ENCODE measurements at places on chromosomes 13 and 19.

GRCh38 chr13:113902986-113903775, 39.3 kb upstream of the GAS6 start:
- DNase-seq, result no peak

- DNase-seq, result no peak
Observed at GRCh38 chr13:60135344-60135743, 28.4 kb downstream of the DIAPH3 start.

- no peak for DNase-seq
Observed at GRCh38 chr19:50969413-50969760, at the start of gene KLK6. Gene KLK6 (minus strand): TSS chr19:50969591. CDS start chr19:50968104, 1,487 bp downstream.

DNA sequence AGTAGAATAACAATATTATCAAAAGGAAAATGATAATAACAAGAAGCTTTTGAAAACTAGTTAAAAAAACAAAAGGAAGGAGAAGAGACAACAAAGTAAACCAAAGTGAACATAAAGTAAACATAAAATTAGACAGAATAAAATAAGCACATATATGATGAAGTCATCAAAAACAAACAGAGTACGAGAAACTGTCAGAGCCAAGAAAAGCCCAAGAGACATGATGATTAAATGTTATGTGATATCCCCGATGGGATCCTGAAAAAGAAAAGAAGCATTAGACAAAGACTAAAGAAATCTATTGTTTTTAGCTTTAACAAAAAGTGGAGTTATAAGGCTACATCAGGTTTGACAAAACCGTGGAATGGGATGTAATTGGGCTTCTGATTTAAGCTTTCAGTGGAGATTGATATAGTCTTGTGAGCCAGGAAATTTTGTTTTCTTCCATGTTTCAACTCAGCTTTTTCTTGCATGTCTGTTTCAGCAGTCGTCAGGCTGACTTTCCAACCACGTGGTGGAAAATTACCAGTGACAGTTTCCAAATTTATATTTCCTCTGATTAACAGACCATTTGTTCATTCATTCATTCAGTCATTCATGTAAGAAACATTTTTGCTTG, 64.9 kb downstream of the KL start:
- no peak for DNase-seq

- DNase-seq, result peak; percentile 23
Observed at GRCh38 chr19:799076-799881, 2.0 kb downstream of the PTBP1 start.

- DNase-seq, result no peak
Observed at GRCh38 chr19:676339-677105, at the start of gene FSTL3. Gene FSTL3 (plus strand): TSS chr19:676392. CDS start chr19:676424, 32 bp downstream.

DNA sequence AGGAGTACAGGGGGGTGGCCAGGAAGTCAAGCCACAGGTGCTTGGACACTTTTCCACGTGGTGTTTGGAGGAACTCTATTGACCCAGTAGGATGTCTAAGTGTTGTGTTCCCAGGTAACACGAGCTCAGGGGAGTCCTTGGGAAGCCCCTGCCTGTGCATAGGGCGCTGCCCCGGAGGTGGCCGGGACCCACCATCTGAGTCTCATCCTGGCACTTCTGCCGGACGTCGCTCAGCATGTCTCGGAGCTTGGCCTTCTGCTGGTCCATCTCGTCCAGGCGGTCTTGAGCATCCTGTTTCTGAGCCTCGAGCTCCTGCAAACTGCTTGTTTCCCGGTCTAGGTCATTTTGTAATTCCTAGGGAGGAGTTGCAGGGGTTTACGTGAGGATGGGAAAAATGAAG, 67.4 kb downstream of the EPS15L1 start:
- DNase-seq, result no peak

DNA sequence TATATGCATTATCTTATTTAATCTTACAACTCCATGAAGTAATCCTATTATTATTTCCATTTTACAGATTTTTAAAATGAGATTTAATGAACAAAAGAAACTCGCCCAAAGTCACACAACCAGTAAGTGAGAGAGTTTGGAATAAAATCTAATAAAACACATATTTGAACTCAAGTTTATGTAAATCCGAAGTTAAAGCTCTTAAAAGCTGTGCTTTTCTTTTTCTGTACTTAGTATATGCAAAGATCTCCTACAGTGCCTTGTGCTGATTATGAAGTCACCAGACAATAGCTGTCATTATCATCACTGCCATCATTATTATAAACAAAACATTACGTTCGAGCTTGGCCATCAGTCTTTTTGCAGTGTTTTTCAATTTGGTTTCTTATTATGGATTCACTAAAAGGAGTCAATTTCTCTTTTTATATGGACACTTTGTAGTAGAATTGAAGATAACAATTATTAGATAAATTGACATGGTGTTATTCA, 29.7 kb upstream of the ENOX1 start:
- no peak for DNase-seq

GRCh38 chr19:35399231-35399630, 28.4 kb downstream of the GPR42 start:
- no peak for DNase-seq

GRCh38 chr19:12692960-12693359, 3.5 kb downstream of the FBXW9 start:
- DNase-seq, result no peak

Measured in activated CD4-positive, alpha-beta T cell treated with anti-CD3 and anti-CD28 coated beads, Interleukin-2, amount 10 ng/mL, durations not matched to agents 7 days and 5 days (primary cell).